ENCODE measurements at places on chromosomes 6 and 20. TPM values are rescaled to one million over a fixed set of nuclear protein-coding genes. Genes with fewer than 3 reads are reported as not detected.

The MICB gene
- total RNA-seq: 33.9 TPM

The OPRL1 gene
- 6.1 TPM for total RNA-seq

The PTPRT gene
- total RNA-seq: not detected

The SLC17A1 gene
- total RNA-seq: not detected

The SH3BGRL2 gene
- total RNA-seq: 0.09 TPM

The SNAP91 gene
- total RNA-seq: not detected

The WRNIP1 gene
- total RNA-seq: 43.8 TPM

The STMN3 gene
- total RNA-seq: 6.7 TPM

The VTA1 gene
- total RNA-seq: 49.0 TPM
